ENCODE measurements at places on chromosomes 11 and 22.

DNA sequence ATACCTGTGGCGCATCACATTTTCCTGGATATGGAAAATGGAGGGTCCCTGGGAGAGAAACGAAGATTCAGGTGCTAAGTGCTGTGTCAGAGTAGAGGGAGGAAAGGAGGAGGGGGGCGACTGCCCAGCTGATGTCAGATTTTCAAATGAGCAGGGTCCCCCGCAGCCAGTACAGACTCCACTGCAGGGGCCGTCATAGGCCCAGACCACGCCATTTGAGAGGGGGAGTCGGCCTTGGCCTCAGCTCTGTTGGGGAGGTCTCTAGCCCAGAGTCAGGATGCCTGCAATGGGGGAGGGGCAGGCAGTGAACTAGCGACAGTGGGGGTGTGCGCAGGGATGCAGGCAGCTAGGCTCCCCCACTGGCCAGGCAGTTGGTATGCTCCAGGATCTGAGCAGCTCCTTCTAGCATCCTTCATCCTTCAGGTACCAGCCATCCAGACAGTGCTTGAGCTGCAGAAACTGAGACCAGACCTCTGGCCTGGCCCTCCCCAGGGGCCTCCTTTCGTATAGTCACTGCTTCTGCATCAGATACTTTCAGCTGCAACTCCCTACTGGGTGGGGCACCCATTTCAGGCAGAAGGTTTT lies at the start of the genes BSCL2 and GNG3:
BSCL2 (minus strand) TSS at position 148 of the 585 bp plus-strand sequence. CDS start 229 bp downstream, outside the sequence.
GNG3 (plus strand) TSS at position 400 of the 585 bp plus-strand sequence. CDS start 620 bp downstream, outside the sequence.
- DNase-seq = peak; percentile 100

DNA sequence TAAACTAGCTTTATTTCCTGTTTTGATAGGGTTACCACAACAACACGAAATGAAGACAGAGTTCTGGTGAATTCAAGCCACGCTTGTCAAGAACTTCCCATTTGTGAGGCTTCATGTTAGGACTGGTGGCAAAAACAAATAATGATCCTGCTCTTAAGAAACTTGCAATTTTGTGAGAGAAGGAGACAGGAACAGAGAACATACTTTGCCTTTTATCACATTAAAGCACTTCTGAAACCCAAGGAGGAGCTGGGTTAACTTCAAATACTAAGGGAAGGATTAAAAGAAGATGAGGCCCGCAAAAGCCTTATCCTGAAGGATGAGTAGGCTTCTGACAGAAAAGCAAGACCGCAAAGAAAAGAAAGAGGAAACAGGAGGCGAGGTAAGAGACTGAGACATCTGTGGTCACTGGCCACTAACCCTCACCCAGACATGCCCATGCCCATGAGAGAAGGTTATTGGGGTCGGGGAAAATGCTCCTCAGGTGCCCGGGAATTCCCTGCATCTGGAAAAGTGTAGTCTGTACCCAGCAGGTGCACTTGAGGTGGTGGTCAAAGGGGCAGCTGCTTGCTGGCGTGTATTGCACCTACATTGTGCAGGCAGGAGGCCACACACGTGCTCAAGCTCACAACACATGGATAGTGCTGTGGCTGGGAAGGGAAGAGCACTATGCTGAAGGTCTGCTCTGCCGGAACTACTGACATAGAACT lies 50.5 kb downstream of the MAPK1 start:
- no peak for DNase-seq

GRCh38 chr11:1352696-1353382 lies 36.9 kb upstream of the BRSK2 start:
- DNase-seq = no peak

GRCh38 chr22:45316796-45317526 lies 7.2 kb downstream of the FAM118A start:
- DNase-seq = no peak

DNA sequence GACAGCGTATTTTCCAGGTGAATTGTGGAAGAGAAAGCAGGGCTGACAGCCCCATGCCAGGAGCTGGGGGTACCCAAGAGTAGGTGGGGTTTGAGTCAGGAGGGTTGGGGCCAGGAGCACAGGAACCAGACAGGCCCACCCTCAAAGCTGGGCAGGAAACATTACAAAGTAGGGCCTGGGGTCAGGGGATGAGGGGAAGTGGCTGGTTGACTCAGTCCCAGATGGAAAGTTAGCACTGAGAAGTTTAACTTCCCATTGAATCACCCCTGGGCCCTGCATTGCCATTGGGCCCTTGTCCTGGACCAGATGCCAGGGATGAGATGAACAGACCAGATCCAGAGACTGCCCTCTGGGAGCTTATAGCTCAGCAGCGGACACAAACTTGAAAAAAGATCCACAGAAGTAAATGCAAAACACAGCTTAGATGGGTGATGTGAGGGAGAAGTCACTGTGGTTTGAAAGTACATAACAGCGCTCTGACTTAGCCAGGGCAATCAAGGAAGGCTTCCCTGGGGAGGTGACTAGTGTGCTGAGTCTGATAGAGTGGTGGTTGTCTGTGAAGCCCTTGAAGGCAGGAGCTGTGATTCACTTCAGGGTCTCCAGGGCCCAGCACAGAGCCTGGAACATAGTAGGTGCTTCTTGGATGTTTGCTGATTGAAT lies 2.2 kb downstream of the MAFF start:
- no peak for DNase-seq

DNA sequence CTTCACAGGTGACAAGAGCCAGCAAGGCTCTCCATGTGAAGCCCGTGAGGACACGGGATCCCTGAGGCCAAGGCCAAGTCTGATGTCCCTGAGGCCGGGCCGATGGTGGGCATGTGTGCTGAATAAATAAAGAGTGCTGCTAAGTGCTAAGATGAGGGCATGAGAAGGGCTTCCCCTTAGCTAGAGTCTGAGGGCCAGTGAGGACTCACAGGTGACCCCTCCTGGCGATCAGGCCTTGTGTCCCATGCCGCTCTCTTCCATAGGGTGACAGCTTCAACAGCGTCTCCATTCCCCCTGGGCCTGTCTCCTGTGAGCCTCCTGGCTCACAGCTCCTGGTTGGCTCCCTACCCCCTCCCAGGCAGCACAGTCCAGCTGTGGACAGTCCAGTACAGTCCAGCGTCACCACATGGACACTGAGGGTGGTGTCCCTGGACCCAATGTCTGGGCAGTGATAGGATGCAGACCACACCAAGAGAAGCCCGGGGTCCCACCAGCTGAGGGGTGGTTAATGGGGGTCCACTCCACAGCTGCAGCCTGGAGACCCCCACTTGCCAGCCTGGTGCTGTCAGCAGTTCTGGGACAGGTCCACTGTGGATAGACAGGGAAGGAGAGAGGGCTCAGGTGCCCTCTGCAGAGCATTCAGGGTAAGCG lies 1033.2 kb downstream of the TBC1D22A start:
- DNase-seq = no peak

GRCh38 chr22:27463121-27463660 lies 338.4 kb downstream of the MN1 start:
- no peak for DNase-seq

DNA sequence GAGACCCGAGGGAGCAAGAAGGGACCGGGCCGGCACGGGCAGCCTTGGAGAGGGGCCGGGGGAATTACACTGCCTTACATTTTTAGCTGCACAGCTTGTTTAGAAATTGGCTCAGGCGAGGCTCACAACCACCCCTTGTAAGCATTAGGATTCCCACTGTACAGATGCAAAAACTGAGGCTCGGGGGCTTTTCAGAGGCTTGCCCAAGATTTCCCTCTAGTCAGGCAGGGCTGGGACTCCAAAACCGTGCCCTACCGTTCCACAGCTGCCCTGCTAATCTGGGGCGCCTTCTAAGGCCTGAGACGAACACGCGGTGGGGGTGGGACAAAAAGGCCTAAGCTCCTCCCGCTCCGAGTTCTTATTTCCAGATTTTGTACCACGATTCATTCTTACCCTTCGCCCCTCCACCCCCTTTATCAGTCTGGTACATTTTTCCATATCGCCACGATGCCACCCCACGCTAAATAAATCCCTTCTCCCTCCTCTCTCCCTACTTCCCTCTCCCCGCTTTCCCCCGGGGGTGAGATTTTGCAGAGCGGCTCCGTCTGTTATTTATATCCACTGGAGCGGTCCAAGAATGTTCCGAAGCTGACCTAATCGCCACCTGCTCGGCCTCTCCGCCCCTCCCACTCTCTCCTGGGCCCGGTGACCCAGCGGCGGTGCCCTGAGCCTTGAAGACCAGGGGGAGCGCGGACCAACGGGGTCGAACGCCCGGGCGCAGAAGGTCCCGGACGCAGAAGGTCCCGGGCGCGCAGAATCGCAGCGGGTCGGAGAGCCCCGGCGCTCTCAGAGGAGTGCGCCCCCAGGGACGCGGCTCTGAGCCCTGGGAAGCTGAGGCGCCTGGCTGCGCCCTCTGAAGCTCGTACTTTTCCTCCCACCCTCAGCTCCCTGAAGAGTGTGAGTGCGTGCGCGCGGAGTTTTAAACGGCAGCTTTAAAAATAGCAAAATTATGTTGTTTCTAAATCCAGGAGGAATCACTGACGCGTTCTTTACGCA lies 764 bp upstream of the PACSIN3 start:
- peak; percentile 64 for DNase-seq

DNA sequence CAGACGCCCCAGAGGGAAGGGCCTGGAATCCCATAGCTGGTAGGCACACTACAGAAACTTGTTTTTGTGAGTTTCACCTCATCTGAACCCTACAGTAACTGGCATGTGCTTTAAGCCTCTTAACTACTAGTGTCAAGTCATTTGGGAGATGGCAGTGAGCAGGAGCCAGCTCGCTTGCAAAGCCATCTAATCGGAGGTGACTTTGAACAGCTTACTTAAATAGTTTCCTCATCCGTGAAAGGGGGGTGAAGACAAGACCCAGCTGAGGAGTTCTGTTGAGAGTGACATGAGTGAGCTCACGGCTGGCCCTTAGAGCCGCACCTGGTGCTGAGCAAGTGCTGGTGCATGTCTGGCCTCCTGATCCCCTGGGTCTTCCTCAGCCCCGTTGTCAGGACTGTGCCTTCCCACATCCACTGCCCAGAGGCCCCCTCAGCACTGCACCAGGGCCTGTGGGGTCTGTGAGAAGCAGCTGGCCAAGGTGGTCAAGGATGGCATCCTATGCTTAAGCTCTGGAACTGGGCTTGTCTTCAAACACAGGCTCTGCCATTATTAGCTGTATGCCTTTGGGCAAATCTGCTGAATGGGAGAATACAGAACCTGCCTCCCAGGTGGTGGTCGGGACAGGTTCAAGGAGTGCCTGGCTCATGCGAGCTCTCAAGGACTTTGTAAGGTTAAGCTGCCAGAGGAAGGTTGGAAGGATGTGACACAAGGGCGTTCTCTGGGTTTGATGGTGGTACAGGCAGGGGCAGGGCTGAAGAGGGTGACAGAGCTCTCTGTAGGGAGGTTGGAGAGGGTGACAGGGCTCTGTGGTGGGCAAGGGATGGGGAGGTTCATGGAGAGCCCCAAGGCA lies 27.3 kb downstream of the INCENP start:
- DNase-seq = no peak

GRCh38 chr11:36092314-36093030 lies 148.6 kb downstream of the LDLRAD3 start:
- no peak for DNase-seq

GRCh38 chr11:8541448-8541847 lies 52.6 kb downstream of the STK33 start:
- no peak for DNase-seq

DNA sequence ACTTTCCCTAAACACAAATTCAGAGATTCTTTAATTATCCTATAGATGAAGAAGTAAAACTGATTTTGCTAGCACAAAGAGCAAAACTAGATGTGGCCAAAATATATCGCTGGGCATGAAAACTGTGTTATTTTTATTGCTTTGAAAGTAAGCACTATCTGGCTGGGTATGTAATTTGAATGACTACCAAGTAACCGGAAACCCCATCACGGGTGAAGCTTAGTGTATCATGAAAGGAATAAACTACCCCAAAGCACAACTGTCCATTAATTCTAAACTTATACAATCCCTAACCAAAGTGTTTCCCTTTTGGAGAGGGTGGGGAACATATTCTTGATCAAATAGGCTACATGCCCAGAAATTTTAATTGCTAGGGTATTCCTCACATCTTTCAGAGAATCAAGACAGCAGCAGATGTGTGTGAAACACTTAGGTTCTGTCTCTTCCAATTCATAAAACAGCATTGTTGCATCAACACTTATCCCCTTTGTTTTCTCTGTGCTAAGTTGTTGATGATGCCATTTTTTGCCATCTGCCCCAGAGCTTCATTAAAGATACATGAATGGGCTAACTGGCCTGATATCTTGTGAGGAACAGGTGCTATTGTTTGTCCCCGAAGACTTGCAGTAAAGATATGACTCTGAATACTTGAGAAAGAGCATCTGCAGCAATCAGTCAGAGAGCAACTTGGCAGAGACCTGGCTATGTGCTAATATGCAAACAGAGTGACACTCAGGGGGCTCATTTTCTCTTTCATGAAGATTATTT lies 238.2 kb downstream of the SOX6 start:
- no peak for DNase-seq

DNA sequence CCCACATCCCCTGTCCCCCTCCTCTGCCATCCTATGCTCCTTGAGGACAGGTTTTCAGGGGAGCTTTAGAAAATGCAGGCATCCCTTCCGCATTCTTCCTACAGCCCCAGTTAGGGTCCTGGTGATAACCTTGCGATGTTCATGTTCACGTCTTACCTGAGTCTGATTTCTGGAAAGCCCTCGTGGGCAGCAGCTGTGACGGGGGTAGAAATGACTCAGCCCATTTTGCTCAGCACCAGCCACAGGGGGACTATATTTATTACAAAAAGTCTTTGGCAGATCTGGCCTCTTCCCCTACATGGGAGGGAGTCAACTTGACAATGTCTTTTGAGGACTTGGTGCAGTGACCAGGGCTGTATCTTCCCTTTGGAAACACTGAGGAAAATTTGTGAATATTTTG lies 12.3 kb downstream of the PKNOX2 start:
- no peak for DNase-seq

GRCh38 chr11:94134651-94135512 lies 6.2 kb downstream of the PANX1 start:
- DNase-seq = no peak

DNA sequence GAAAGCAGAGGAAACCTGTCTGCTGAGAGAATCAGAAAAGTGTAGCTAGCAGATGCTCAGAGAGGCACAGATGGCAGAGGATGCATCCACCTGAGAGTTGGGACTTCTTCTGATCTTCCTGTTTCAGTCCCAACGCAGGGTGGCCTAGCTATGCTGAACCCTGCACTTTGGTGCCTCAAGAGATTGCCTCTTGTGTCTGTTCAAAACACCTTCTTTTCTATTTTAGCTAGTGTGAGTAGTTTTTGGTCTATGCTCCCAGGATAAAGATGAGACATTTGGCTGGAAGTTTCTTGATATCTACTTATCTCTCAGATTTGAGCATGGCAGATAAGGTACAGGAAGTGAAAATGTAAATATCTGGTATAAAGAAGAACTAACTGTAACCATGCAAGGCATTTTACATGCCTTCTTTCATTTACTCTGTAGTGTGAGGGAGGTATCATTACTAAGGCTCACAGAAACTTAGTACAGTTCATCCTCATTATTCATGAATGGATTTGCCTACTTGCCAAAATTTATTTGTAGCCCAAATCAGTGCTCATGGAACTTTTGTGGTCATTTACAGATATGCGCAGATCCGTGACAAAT lies 47.0 kb upstream of the PSMA1 start:
- DNase-seq = no peak
